ENCODE measurements at places on chromosomes 7 and 10. TPM values are rescaled to one million over a fixed set of nuclear protein-coding genes. Genes with fewer than 3 reads are reported as not detected.

Gene ADRA2A
- total RNA-seq, result 11.5 TPM

Gene CFAP70
- total RNA-seq, result 0.94 TPM

Gene CDC14C
- not detected for total RNA-seq

Gene ARMS2
- total RNA-seq, result not detected

Gene SPDYE17
- total RNA-seq, result not detected

Gene TMEM140
- 12.0 TPM for total RNA-seq

Gene SPDYE5
- not detected for total RNA-seq

Gene MSMB
- total RNA-seq, result not detected

Gene DPP6
- total RNA-seq, result not detected

Gene CD36
- 138 TPM for total RNA-seq

Gene SPDYE2B
- total RNA-seq, result not detected

Gene ERVW-1
- total RNA-seq, result not detected

Gene PLXNA4
- total RNA-seq, result 30.1 TPM

Gene LCOR
- total RNA-seq, result 38.9 TPM

Gene SLC16A9
- total RNA-seq, result 1.3 TPM

Gene UFSP1
- total RNA-seq, result 2.6 TPM

Gene NCF1
- 7.0 TPM for total RNA-seq

Gene TMEM178B
- 0.42 TPM for total RNA-seq

Gene SLC26A3
- not detected for total RNA-seq

Gene FEZF1
- not detected for total RNA-seq

Gene PNLIP
- total RNA-seq, result 2.7 TPM

Gene INPP5F
- total RNA-seq, result 23.9 TPM

Gene SUN1
- total RNA-seq, result 200 TPM

Gene MYH16
- total RNA-seq, result 0.29 TPM

Gene POLD2
- 53.4 TPM for total RNA-seq

Gene CDK14
- 72.4 TPM for total RNA-seq

Gene ARHGEF35
- total RNA-seq, result 9.8 TPM

Gene PAX4
- total RNA-seq, result not detected

Gene FGFBP3
- 1.2 TPM for total RNA-seq

Gene ITGA8
- 516 TPM for total RNA-seq

Gene SVOPL
- not detected for total RNA-seq

Gene AGR3
- not detected for total RNA-seq

Gene BTBD16
- total RNA-seq, result 1.2 TPM

Gene NUTM2E
- not detected for total RNA-seq

Gene SRRM3
- 5.9 TPM for total RNA-seq

Gene TUBB8
- total RNA-seq, result not detected
